Activated naive CD4-positive, alpha-beta T cell treated with anti-CD3 and anti-CD28 coated beads, Interleukin-2, amount 50 U/mL, for 16 hours (primary cell): ENCODE measurements at places on chromosomes 16 and 17.

- no peak for DNase-seq
Observed at GRCh38 chr16:64638766-64639165, 483.1 kb downstream of the CDH11 start.

DNA sequence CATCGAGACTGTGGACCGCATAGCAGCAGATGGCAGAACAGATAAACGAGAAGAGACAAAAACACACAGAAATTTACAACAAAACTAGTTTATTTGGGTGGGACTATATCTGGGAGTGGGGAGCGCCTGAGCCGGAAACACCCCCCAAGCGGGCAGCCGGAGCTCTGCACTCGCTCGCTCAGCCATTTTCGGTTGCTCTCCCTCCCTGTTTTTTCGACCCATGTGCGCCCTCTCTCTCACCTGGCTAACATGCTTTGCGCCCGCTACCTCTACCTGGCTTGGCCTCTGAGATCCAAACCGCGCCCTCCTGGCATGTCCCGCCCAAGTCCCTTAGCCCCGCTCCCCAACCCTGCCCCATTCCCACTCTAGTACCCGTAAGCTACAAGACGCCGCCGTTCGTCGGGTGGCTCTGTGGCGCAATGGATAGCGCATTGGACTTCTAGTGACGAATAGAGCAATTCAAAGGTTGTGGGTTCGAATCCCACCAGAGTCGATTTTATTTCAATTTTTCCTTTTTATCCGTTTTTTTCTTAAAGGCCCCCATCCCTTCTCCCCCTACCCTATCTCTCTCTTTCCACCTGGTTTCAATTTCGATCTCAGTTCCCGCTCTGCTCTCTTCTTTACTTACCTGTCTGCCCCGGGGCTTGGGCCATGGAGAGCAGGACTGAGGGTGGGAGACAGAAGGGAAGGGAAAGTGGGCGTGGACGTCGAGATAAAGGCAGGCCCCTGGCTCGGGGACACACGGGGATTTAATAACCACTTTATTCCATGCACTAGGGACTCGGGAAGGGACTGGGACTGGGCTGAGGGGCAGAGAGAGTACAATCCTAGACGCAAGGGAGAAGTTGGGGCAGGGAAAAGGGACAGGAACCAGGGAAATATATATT is 2.4 kb upstream of the ALOXE3 start:
- peak; percentile 78 for DNase-seq

GRCh38 chr16:4769306-4769638 is 2.3 kb upstream of the ZNF500 start:
- DNase-seq: no peak

GRCh38 chr17:28839221-28839620 is 3.4 kb downstream of the FAM222B start:
- no peak for DNase-seq

DNA sequence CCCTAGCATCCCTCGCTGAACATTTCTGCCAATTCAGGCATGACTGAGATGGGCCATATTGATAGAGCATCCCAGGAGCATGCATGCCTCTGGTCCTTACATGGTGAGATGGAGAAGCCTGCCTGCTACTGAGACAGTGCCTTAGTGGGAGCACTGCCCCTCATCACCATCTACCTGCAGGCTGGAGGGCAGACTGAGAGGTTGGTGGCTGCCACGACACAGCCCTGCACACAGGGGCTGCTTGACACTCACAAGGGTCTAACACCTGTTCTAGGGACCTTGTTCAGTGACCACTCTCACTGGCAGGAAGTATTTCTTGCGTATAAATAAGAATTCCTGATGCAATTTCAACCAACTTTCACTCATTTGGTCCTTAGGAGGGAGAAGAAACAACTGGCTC is 34.0 kb downstream of the WIPI1 start:
- DNase-seq: no peak

DNA sequence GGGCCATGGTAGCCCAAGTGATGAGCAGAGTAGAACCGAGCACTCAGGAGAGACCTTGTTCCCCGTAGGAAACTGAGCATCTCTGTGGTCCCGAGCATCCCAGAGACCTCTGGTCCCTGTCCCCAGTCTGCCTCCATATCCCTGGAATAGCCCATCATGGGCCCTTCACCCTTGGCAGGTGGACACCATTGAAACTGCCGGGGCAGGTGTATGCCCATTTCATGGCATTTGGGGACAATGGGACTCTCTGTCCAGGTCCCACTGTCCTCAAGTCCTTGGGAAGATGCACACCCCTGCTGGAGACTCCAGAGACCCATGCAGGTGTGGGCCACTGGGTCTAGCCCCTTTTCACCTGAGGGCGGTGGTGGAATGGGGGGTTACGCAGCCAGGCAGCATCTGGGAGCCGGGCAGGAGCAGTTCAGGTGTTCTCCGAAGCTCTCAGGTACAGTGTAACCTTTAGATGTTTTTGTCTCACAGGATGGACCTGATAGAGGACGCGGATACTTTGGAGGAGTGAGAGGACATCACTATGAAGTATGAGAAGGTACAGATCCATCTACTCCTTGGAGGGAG is 75.9 kb downstream of the GOSR1 start:
- no peak for DNase-seq

DNA sequence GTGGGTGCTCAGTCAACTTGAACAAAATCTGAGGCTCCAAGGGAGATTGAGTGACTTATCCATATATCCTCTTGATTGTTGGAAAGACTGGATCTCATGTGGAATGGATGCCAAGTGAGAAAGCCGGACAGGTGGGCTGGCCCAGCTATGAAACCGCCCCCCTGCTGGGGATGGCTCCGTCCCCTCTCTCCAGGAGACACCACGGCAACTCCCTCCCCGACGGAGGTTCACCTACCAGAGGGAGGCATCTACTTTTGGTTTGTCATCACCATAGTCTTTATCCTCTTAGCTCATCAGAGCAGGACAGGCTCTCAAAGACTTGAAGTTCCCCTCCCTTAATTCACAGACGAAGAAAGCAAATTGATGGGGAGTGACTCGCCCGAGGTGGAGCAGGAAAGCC is 1.8 kb upstream of the ALG1 start:
- DNase-seq: no peak

GRCh38 chr16:46768809-46769208 is 20.7 kb upstream of the MYLK3 start:
- DNase-seq: no peak

GRCh38 chr17:71063127-71063526 is 893.8 kb downstream of the KCNJ2 start:
- DNase-seq: no peak
